Stimulated activated CD4-positive, alpha-beta T cell treated with anti-CD3 and anti-CD28 coated beads, Interleukin-2, amount 100 ng/mL, for 4 hours (primary cell): ENCODE measurements at places on chromosomes 2 and 18.

- no peak for DNase-seq
These were observed 21.7 kb downstream of the GPR35 start for GRCh38 chr2:240646900-240647502.

- no peak for DNase-seq
These were observed 44.9 kb upstream of the SLC3A1 start for GRCh38 chr2:44230378-44230777.

GRCh38 chr2:170354388-170354787 lies 176.4 kb downstream of the MYO3B start:
- DNase-seq = no peak

- no peak for DNase-seq
These were observed 26.3 kb downstream of the KIF3C start for GRCh38 chr2:25955869-25956535.

DNA sequence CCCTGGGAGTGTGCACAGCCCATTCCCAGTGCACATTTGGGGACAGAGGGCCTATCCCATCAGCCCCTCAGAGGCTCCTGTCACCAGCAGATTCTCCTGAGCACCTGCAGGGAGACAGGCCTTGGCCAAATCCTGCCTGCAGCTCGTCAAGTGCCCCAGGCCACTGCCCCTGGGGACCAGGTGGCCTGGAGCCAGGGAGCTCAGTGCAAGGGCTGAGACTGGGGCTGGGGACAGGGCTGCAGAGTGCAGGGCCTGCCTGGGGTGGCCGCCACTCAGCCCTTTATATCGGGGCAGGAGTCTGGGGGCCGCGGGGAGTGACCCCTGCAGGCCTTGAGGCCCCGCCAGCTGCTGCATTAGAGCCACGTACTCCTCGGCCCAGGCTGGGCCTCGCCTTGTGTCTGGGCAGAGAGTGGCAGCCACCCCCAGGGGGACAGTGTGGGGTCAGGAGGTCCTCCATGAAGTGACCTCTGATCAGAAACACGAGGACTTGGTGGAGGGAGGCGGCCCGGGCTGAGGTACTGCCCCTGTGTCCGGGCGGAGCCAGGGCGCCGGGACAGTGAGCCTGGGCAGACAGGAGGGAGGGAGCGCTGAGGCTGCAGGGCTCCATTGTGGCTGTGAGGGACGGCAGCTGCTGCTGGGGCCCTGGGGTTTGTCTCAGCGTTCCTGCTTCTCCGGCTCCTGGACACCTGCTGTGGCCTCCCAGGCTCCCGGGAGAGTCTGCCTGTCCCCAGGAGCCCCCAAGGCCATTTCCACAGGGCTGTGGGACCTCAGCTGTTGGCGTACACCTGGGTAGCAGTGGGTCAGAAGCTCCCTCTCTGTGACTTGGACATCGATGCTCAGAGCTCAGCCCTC lies 24.2 kb downstream of the GPC1 start:
- DNase-seq = no peak

DNA sequence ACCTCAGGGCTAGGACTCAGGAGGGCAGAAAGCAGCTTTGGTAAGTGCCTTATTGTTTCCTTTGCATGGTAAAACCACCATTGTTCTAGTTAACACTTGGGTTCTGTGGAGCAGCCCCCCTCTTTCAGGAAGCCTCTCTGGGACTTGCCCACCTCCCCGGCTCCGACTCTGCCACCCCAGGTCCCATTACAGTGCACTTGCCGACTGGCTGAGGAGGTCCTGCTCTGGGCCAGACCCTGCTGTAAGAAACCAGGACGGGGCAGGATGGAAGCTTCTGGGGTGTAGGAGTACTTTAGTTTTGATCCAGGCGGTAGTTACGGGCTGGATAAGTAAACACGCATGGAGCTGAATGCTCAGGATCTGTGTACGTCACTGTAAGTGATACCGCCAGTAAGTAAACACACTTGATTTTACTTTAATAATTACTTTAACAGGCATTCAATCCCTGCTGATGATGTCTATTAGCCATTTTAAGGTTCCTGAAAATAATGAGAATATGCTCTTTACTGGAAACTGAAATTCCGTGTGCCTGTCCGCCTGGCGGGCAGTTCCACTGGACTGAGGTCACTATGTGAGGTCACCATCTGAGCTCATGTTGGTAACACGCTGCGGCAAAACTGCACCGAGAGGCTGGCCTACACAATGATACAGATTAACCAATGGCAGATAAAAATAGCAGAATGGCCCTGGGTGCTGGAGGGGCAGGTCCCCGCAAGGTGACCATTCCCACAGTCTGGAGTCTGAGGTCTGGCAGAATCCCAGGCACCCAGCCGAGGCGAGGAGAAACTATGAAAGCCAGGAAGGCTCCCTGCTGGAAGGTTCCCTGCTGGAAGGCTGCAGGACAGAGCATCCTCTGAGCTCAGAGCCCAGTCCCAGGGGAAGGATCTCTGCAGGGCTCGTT lies 25.2 kb downstream of the HS1BP3 start:
- no peak for DNase-seq

DNA sequence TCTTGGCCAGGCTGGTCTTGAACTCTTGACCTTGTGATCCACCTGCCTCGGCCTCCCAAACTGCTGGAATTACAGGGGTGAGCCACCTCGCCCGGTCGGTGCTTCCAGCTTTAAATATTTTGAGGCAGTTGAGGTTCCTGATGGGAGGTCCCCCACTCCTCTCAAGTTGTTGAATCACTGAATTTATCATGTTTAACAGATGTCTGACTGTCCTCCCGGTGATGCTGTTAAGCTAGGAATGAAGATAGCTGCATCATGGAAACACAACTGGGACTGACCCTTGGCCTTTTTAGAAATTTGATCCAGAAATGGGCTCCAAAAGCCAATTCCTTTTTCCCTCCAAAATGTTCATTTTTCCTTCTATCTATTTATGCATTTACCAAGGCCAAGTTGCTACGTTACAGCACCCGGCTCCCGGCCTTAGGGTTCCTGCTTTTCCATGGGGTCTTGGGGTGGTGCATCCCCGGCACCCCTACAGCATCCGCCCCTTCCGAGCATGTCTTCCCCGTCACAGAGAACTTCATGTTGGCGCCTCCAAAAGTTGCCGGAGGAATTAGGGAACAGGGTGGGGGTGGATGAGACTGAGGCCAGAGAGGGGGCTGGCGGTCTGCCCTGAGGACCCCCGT lies 43.9 kb downstream of the PAX8 start:
- DNase-seq = no peak

DNA sequence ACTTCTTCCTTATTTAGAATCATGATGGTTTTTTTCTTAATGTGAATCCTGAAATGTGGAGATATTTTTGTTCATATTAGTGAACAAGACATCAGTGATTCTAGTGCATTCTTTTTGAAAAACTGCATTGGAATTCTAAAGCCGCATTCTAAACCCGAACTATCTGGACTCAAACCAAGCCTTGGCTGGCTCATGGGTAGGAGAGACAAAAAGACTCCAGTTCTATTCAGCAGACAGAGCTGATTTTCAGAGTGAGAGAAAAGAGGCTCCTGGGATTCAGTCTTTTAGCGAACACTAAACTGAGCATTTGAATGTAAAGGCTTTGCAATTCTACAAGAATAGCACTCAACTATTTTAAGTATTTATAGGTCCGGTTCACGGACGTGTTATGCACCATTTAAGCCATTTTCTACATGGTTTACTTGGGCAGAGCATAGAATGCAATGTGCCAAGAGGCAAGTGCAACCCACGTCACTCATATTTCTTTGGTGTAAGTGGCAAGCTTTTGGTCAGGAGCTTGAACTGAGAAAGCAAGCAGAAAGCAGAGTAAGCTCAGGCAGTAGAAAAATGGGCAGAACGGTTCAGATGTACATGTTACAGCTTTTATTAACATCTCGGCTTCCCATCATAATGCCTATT lies 227.3 kb upstream of the RAB12 start:
- DNase-seq = no peak

GRCh38 chr2:36855429-36855828 lies 110.9 kb downstream of the STRN start:
- DNase-seq = no peak

DNA sequence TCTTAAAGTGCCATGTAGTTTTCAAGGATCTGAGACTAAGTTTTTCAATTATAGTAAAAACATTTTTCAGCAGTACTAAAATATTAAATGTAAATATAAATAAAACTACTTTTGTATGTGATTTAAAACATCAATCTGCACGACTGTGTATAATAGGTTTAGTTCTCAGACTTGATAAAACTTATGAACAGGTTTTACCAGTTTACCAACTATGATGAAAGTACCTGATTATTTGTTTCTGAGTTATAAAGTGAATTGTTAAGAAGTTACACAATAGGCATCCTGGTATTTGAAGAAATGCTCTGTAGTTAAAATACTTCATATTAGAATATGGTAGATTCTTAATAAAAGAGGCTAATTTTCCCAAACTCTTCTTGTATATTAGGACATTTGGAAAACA lies 14.8 kb downstream of the RELCH start:
- no peak for DNase-seq

DNA sequence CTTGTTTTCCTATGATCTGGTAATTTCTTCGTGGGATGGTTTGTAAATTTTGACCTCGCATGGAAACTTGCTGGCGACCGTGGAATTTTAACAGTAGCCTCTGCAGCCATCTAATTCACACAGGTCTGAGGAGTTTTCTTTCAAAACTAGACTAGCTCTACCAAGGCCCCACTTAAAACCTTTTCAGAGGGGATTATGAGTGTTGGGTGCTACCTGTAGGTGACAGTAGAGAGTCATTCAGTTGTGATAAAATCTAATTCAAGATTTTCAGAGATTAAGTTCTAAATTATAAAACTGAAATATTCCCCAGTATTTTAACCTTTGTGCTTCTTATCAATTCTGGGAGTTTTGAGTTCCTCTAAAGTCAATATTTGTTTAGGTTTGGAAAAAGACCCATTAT lies 31.0 kb downstream of the THSD7B start:
- DNase-seq = no peak

DNA sequence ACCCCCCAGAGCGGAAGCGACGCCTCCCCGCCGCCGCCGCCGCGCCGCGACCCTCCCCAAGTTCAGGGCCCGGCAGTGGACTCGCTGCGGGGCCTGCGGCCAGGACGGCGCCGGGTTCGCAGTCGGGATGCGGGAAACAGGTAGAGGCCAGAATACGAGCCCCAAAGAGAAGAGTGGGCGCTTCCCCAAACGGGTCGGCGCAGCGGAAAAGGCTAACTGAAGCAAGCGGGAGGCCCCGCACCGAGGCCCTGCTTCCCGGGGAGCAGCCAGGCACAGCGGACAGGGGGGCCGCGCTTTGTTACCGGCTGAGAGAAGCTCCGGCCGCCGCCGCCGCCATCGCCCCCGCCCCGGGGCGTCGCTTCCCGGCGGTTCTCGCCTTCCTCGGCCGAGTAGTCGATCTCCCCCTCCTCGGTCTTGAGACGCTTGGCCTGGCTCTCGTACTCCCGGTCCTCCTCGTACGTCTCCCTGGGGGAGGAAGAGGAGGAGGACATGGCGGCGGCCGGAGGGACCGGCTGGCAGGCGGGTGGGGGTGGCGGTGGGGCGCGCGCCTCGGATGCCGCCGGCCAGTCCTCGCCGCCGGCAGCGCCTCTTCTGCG lies 494 bp downstream of the HNRNPLL start:
- no peak for DNase-seq

- DNase-seq = no peak
These were observed 103.0 kb downstream of the DNER start for GRCh38 chr2:229611360-229611759.

- DNase-seq = no peak
These were observed 1140.4 kb downstream of the LRP1B start for GRCh38 chr2:140990416-140990815.

DNA sequence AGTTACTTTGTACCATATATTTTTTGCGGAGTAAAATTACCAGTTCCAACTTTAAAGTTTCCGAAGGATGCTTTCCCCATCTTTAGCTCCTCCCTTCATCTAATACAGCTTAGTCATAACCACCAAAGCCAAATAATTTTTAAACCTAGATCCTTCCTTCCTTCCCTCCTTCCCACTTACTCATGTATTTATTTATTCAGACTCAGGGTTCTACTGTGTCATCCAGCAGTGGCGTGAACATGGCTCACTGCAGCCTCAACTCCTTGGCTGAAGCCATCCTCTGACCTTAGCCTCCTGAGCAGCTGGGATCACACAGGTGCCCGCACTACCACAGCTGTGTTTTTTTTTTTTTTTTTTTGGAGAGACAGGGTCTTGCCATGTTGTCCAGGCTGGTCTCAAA lies 4.4 kb downstream of the LPIN2 start:
- no peak for DNase-seq

- DNase-seq = no peak
These were observed 33.6 kb upstream of the RPL31 start for GRCh38 chr2:100968146-100969145.
